H9 (cell line): ENCODE measurements at places on chromosomes 7 and 10.

GRCh38 chr7:17301471-17302456 lies 3.3 kb downstream of the AHR start:
- no peak for DNase-seq

DNA sequence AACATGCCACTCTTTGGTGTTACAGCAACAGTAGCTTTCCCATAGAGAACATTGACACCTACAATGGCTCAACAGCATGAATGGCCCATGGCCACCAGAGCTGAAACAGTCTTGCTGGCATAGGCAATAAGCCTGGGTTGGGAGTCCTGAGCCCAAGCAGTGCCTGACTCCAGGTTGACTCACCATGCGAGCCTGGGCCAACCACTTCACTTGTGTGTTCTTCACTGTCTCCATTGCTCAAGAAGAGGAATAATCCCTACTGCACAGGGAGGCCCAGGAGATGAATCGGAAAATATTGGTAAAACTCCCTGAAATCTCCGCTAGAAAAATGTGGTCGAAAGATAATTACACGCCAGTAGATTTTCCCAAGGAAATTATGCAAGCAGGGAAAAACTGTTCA lies 89.2 kb upstream of the INHBA start:
- DNase-seq: no peak

DNA sequence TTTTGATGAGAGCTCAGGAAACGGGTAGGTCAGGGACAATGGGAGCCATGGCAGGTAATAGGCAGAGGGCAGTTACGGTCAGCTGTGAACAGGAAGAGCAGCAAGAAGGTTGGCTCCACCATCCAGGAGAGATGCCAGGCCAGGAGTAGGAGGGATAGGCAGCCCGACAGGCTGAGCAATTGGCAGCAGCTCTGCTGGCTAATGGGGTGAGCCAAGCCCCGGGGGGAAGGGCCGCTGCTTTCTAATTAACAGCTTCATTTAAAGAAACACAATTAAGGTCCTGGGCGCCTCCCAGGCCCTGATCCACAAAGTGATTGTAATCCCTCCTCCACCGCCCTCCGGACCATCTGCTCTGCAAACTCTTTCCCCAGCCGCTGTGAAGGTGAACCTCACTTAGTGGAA lies 23.7 kb downstream of the SH2B2 start:
- no peak for DNase-seq

- no peak for DNase-seq
These were observed 17.2 kb upstream of the UBE2H start for GRCh38 chr7:129969881-129970446.

GRCh38 chr7:100089458-100090196 lies 858 bp downstream of the COPS6 start:
- DNase-seq: no peak

GRCh38 chr7:101386558-101387231 lies 24.0 kb downstream of the COL26A1 start:
- DNase-seq: peak; percentile 62

DNA sequence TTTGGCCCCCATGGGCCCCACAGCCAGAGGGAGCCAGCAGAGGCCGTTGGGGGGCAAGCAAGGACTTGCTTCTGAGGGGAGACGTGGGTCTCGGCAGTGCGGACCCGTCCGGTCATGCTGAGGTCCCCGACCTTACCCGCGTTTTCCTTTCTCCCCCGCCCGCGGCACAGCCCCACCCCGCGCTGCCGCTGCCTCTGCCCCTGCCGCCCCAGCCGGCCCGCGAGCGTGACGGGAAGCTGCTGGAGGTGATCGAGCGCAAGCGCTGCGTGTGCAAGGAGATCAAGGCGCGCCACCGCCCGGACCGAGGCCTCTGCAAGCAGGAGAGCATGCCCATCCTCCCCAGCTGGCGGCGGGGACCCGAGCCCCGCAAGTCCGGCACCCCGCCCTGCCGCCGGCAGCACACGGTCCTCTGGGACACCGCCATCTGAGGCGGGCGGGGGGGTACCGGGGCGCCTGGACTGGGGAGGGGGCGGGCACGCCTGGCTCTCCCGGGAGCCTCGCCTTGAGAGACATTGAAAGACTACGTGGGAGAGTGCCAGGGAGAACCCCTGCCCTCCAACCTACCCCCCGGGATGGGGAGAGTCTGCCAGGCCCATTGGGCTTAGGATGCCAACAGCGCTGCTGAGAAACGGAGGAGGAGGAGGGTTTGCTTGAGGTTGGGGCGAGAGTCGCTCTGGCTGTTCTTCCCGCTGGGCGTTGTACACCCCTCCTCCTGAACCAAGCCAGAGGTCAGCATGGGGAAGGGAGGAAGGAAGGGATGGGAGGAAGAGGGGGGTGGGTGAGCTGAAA lies 9.9 kb downstream of the NYAP1 start:
- DNase-seq: no peak

DNA sequence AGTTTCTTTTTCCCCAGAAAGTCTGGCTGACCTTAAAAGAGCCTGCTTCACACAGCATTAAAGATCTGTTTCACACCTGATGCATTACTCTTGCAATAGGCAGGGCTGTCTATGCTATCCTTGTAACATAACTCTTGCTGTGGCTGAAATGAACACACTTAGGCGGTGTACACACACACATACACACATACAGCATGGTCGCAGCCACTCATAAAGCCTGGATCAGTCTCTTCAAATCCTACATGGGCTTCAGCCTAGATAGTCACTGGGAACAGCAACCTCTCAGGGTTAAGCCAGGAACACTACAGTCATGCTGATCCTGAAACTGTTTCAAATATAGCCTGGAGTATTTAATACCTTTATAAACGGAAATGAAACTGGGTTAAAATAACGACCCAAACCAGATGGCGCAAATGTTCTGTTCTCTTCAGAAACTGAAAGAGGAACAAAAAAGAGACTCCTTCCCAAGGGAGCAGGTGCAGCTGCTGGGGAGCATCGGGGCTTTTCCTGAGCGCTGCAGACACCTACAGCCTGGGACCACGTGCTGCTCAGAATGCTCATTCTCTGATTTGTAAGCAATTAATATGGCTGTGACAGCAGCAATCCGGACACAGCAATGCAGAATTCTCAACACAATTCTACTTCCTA lies 61.0 kb upstream of the SFMBT2 start:
- DNase-seq: no peak

GRCh38 chr7:151754142-151754590 lies 122.7 kb downstream of the PRKAG2 start:
- DNase-seq: peak; percentile 96

- DNase-seq: no peak
These were observed 24.3 kb upstream of the NKX6-2 start for GRCh38 chr10:132810141-132810806.

- no peak for DNase-seq
These were observed 66.5 kb downstream of the JAZF1 start for GRCh38 chr7:28114056-28114455.

DNA sequence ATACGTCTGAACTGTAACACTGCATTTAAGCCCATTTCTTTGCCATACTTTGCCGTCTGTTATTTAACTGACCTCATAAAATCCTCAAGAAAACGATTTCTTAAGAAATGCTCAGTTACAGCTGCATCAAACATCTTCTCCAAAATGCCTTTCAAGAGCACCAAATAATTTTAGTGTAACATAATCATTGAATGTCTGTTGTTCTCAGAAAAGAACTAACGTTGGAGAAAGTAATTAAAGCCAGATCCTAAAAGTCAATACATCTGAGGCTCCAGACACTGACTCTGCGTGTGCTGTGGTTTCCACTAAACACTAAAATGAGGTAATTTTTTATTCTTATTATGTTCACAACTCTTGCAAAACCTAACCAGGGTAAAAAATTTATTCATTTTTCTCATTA lies 63.7 kb upstream of the LRRC17 start:
- DNase-seq: no peak

- DNase-seq: no peak
These were observed 12.0 kb downstream of the COL1A2 start for GRCh38 chr7:94406696-94407095.

DNA sequence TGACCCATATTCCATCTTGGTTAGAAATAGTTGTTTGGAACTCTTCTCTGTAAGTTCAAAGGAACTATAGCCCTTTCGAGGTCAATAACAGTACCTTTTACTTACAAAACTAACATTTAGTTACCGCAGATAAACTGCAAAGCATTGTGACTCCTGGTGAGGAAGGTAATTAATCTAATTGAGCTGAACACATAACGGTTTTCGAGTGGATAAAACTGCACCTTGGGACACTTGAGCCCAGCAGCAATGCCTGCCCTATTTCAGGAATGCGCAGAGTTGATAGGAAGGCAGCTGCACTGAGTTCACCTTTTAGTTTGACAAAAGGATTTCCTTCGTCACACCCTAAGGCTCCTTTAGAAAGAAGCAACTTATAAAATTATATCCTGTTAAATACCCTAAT lies 75.4 kb downstream of the JAZF1 start:
- DNase-seq: no peak

- DNase-seq: no peak
These were observed 312.7 kb upstream of the SP8 start for GRCh38 chr7:21099432-21099831.

DNA sequence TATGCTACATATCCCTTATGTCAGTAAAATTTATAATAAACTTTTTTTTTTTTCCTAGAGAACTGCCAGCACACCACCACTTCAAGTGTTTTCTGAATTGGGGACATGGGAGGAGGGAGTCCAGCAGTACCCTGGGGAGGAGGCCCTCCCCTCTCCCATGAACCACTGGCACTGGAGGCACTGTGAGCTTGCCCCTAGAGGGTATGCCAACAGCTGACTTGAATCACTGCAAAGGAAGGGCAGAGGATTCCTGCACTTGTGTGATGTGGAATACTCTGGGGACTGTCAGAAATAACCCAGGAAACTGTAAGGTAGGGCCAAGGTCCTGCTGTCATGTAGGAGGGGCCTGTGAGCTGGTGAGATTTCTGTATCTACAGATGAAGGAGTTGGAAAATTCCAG lies 8.5 kb upstream of the ARMS2 start:
- no peak for DNase-seq

DNA sequence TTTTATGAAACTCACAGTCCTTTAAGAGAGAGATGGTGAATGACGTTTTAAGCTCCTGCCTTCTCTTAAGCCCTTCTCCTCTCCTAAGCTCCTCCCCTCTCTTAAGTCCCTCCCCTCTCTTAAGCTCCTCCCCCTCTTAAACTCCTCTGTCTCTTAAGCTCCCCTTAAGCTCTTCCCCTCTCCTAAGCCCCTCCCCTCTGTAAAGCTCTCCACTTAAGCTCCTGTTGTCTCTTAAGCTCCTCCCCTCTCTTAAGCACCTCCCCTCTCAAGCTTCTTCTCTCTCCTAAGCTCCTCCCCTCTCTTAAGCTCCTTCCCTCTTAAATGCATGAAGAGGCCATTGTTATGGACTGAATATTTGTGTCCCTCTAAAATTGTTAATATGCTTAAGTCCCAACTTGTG lies 1180.6 kb upstream of the AUTS2 start:
- no peak for DNase-seq

DNA sequence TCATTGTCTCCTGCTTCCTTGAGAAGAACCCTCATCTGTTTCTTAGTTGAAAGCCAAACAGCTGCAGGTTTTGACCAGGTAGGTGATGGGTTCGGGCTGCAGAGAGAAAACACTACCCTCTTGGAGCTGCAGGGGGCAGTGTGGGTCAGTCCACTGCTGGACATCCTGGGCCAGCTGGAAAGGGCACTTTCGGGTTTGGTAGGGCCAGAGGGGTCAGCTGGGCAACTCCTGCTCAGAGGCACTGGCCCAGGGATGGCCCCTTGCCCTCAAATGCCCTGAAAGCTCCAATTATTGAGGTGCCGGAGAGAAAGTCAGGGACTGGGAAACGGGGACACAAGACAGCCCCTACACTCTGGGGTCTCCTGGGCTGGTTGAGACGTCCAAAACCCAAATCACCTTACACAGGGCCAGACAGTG lies 90.7 kb downstream of the MKI67 start:
- DNase-seq: peak; percentile 82

- DNase-seq: no peak
These were observed 754.0 kb downstream of the KCNMA1 start for GRCh38 chr10:76883596-76883995.

DNA sequence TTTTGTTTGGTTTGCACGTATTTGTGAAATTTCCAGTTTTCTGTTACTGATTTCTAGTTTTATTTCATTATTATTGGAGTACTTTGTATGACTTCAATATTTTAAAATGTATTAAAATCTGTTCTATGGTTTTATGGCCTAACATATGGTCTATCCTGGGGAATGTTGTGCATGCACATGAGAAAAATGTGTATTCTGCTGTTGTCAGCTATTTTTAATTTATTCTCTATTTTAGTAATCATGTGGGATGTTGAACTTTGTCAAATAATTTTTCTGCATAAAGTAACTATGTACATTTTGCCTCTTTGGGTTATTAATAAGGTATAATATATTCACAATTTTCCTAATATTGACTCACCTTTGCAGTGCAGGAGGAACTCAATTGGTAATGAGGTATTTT lies 46.7 kb downstream of the EBLN1 start:
- no peak for DNase-seq

GRCh38 chr10:25084447-25084846 lies 68.0 kb downstream of the THNSL1 start:
- no peak for DNase-seq

- DNase-seq: no peak
These were observed 123.5 kb downstream of the ADCY1 start for GRCh38 chr7:45697576-45698136.

GRCh38 chr10:56507033-56507432 lies 146.0 kb upstream of the ZWINT start:
- DNase-seq: no peak

GRCh38 chr7:152335900-152336571 lies 99.8 kb downstream of the KMT2C start:
- no peak for DNase-seq

- no peak for DNase-seq
These were observed 43.4 kb downstream of the HIPK2 start for GRCh38 chr7:139734395-139734794.

GRCh38 chr10:43903451-43903850 lies 254.8 kb upstream of the ZNF32 start:
- no peak for DNase-seq
